ENCODE measurements at places on chromosomes 11 and 22. TPM values are rescaled to one million over a fixed set of nuclear protein-coding genes. Genes with fewer than 3 reads are reported as not detected.

ANKK1 gene
- total RNA-seq: 1.2 TPM

CDC42BPG gene
- total RNA-seq: 4.0 TPM

C22orf23 gene
- total RNA-seq: 1.5 TPM

- DNase-seq: peak; percentile 30
Measured at GRCh38 chr22:48574776-48575617, 1252.7 kb downstream of the BRD1 start.

DNA sequence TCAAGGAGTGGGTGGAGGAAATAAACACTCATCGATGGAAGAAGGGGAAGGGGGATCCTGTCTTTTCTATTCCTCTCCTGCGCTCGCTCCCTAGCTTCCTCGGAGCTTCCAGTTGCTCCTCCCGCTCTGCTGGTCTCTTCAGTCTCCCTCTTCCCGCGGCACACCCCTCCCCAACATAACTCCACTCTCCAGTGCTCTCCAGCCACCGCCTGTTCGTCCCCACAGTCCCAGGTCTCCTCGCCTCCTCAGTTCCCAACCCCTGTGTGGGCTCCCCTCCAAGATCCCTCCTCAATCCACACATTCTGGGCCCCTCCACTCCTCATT, 438 bp downstream of the ZW10 start:
- no peak for DNase-seq

- DNase-seq: no peak
Measured at GRCh38 chr11:61103851-61104423, 1.6 kb downstream of the CD5 start.
